ENCODE measurements at places on chromosomes 1 and 21. TPM values are rescaled to one million over a fixed set of nuclear protein-coding genes. Genes with fewer than 3 reads are reported as not detected.

- H3K4me1 ChIP-seq, result no peaks in the 10 kb centered on the region
- no peaks in the 10 kb centered on the region for H3K36me3 ChIP-seq
- no peak for DNase-seq
- H3K27me3 ChIP-seq, result no peaks in the 10 kb centered on the region
These were observed 346.2 kb upstream of the LRRC7 start for GRCh38 chr1:69221524-69221923.

Gene ESPN
- total RNA-seq, result 11.1 TPM

Gene LRRC39
- 0.84 TPM for total RNA-seq

Gene FAM3B
- not detected for total RNA-seq
